ENCODE measurements at places on chromosomes 11 and 22. TPM values are rescaled to one million over a fixed set of nuclear protein-coding genes. Genes with fewer than 3 reads are reported as not detected.

DNA sequence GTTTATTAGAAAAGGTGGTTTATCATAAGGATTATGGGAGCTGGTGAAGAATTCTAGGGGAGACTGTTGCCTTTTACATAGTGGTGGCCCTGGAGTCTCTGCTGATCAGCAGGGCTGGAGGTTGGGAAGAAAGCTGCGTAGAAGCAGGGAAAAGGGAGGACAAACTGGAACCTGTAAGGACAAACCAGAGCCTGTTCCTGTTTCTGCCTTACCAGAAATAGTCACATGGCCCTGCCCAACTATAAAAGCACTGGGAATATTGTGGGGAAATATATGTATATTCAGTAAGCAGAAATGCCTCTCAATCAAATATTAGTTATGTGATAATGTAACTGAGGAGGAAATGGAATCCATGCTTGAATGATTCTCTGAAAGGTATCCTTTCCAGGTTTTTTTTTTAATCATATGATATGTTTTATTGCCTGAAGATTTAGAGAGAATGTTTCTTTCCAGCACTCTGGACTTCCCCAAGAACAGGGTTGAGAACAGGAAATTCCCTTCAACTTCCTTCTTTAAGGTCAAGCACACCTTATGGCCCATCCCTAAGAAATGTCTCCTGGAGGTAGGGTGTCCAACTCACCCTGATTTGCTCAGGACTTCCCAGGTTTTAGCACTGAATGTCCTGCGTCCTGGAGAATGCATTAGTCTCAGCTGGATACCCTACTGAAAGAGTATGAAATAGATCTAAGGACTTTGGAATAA is 33.9 kb upstream of the SCUBE2 start:
- no peak overlapping the region for H3K27ac ChIP-seq
- no peak overlapping the region for H3K4me3 ChIP-seq
- no peaks in the 10 kb centered on the region for H3K36me3 ChIP-seq
- no peaks in the 10 kb centered on the region for H3K27me3 ChIP-seq
- DNase-seq: no peak

GRCh38 chr11:44726283-44727113 is at the start of gene TSPAN18:
TSS of gene TSPAN18 (plus strand) at chr11:44726962. CDS start at chr11:44906417, 179,455 bp downstream.
- no peaks in the 10 kb centered on the region for H3K4me1 ChIP-seq
- H3K27me3 ChIP-seq: peaks cover 43% of the 10 kb centered on the region
- peak within 1 kb of the TSS; percentile 66 for H3K4me3 ChIP-seq
- peak; percentile 32 for DNase-seq
- no peak within 1 kb of the TSS for H3K27ac ChIP-seq

OR8D4 gene
- total RNA-seq: not detected

POU2AF1 gene
- total RNA-seq: 0.11 TPM

GRCh38 chr11:36361901-36362391 is 65.9 kb downstream of the PRR5L start:
- H3K27ac ChIP-seq: peak overlapping the region; percentile 75
- H3K36me3 ChIP-seq: no peaks in the 10 kb centered on the region
- H3K27me3 ChIP-seq: no peaks in the 10 kb centered on the region

NXPE4 gene
- not detected for total RNA-seq

ACTN3 gene
- not detected for total RNA-seq

DNA sequence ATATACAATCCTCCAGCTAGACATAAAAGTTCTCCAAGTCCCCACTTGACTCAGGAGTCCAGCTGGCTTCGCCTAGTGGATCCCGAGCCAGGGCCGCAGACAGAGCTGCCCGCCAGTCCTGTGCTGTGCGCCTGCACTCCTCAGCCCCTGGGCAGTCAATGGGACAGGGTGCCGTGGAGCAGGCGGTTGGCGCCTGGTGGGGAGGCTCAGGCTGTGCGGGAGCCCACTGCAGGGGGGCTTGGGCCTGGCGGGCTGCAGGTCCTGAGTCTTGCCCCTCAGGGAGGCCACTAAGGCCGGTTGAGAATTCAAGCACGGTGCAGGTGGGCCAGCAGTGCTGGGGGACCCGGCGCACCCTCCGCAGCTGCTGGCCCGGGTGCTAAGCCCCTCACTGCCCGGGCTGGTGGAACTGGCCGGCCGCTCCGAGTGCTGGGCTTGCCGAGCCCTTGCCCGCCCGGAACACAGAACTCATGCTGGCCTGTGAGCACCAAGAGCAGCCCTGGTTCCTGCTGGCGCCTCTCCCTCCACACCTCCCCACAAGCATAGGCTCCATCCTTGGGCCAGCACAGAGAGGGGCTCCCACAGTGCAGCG is 884.8 kb upstream of the LRRC4C start:
- H3K36me3 ChIP-seq: no peaks in the 10 kb centered on the region
- no peak for DNase-seq
- H3K27me3 ChIP-seq: no peaks in the 10 kb centered on the region
- H3K4me3 ChIP-seq: no peak overlapping the region
- H3K27ac ChIP-seq: no peak overlapping the region
- H3K4me1 ChIP-seq: no peaks in the 10 kb centered on the region

OR10D3 gene
- total RNA-seq: not detected

DNA sequence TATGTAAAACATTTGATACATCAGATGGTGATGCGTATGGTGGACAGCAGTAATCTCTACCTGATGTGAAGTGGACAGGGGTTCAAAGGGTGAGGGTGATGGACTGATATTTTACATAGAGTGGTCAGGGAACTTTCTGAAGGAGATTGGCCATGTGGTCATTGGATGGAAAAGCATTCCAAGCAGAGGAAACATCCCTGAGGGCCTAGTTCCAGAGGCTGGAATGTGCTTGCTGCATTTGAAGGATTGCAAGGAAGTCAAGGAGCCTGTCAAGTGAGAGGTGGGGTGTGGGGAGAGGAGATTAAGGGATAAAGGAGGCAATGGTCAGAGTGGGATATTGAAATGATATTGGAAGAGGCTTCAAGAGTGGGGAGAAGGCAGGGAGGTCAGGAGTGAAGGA is 151.9 kb upstream of the NTM start:
- H3K4me3 ChIP-seq: no peak overlapping the region
- no peaks in the 10 kb centered on the region for H3K4me1 ChIP-seq
- peaks cover 30% of the 10 kb centered on the region for H3K27me3 ChIP-seq
- no peak for DNase-seq
- no peaks in the 10 kb centered on the region for H3K36me3 ChIP-seq

- DNase-seq: peak; percentile 59
- H3K27me3 ChIP-seq: no peaks in the 10 kb centered on the region
- peaks cover 14% of the 10 kb centered on the region for H3K4me1 ChIP-seq
- H3K27ac ChIP-seq: peak overlapping the region; percentile 47
- H3K4me3 ChIP-seq: no peak overlapping the region
Observed at GRCh38 chr11:121741761-121742361, 289.1 kb upstream of the SORL1-AS1 start.

GRK3 gene
- total RNA-seq: 0.11 TPM

DNA sequence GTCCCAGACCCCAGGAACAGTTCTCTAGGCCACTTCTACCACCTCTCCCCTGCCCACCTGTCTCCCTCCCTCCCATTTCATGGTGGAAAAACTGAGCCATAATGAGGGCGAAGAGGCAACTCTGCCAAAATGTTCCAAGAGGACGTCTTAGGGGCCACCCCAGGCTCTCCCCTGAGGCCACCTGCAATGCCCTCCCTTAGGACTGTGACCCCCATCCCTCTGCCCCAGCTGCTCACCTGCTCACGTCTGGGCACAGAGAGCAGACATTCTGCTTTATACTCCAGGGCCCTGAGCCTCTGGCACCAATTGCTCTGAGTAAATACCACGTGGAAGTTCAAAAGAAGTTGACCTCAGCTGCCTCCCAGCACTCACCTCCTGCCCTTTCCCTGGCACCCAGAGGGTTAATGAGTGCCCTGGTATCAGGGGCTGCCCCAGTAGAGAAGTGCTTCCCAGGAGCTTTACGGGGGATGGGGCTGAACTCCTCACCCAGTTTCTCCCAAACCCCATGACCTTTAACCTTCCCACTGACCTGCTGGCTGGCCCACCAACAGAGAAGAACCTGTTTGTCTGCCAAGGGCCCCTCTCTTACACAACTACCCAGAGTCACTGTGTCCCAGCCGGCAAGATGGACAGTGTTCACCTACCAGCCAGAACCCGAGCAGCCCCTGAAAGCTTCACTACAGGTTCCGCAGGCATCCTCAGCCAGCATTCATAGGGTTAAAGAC is 627 bp upstream of the APOA5 start:
- no peaks in the 10 kb centered on the region for H3K27me3 ChIP-seq
- peaks cover 33% of the 10 kb centered on the region for H3K4me1 ChIP-seq
- H3K27ac ChIP-seq: 0 out of 2 replicates have a peak overlapping the region, but pooled peaks have one; percentile 26
- no peak for DNase-seq
- no peak overlapping the region for H3K4me3 ChIP-seq

MMP27 gene
- not detected for total RNA-seq

CCDC81 gene
- under 0.01 TPM for total RNA-seq

APLNR gene
- not detected for total RNA-seq

GSTT2B gene
- 5.3 TPM for total RNA-seq

GRCh38 chr22:42719133-42719532 is 1.5 kb downstream of the A4GALT start:
- no peaks in the 10 kb centered on the region for H3K27me3 ChIP-seq
- H3K36me3 ChIP-seq: no peaks in the 10 kb centered on the region
- no peak overlapping the region for H3K27ac ChIP-seq
- DNase-seq: peak; percentile 52
- peaks cover 15% of the 10 kb centered on the region for H3K4me1 ChIP-seq

DNA sequence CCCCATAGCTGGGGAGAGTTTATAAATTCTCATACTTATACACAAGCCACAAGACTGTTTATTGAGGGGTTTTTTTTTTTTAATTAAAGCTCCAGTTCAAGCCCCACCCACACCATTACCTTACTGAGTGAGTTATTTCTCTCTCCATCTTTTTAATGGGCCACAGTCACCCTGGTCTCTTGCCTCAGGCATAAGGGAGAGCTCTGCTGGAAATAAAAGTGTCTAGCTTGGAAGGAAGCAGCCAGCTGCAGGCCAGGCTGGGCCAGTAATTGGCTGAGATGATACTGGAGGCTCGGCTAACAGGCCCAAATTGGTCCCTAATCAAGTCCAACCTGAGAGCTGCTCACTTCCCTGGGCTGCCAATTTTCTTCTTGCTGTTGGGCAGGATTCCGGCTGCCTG is 174.1 kb downstream of the INSC start:
- H3K27ac ChIP-seq: no peak overlapping the region
- H3K27me3 ChIP-seq: peaks cover 6% of the 10 kb centered on the region
- H3K4me1 ChIP-seq: no peaks in the 10 kb centered on the region
- no peak for DNase-seq
- no peaks in the 10 kb centered on the region for H3K36me3 ChIP-seq
- no peak overlapping the region for H3K4me3 ChIP-seq

CATSPER1 gene
- not detected for total RNA-seq

DNA sequence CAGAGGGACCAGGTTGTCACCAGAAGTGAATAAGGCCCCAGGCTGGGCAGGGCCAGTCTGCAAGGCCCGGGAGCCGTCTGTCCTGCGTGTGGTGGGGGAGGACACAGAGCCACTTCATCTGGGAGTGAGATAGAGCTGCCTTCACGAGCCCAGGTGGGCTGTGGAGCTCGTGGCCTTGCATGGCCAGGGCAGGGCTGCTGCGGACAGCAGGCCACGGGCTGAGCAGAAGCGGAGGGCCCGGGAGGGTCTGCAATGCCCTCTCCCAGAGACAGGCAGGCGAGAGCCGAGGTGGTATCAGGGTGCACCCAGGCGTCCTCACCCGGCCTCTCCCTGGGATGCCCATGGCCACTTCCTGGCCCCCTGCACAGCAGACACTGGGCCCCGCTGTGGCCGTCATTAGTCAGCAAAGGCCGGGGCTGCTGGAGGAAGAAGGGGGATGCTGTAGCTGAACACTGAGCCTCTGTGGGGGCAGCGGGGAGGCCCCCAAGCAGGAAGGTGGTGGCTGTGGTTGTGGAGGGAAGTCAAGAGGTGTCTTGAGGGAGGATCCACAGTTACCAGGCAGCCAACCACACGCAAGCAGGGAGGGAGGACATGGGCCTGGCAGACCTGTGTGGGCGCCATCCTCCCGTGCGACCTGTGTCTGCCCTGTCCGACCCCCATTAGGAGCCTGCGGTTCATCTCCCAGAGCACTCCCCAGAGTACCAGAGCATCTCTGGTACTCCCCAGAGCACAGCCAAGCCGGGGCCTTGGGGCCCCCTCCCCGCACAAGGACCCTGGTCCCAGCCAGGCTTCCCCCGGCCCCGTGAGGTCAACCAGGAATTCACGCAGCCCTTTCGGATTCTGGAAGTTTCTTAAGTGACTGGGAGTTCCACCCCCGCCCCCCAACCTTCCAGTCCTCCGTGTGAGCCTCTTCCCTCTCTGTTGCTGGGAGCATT is 1109.5 kb downstream of the BRD1 start:
- H3K4me3 ChIP-seq: no peak overlapping the region
- DNase-seq: no peak
- H3K27me3 ChIP-seq: no peaks in the 10 kb centered on the region
- no peaks in the 10 kb centered on the region for H3K4me1 ChIP-seq
- H3K36me3 ChIP-seq: no peaks in the 10 kb centered on the region
- no peak overlapping the region for H3K27ac ChIP-seq

C11orf87 gene
- 0.76 TPM for total RNA-seq

DNA sequence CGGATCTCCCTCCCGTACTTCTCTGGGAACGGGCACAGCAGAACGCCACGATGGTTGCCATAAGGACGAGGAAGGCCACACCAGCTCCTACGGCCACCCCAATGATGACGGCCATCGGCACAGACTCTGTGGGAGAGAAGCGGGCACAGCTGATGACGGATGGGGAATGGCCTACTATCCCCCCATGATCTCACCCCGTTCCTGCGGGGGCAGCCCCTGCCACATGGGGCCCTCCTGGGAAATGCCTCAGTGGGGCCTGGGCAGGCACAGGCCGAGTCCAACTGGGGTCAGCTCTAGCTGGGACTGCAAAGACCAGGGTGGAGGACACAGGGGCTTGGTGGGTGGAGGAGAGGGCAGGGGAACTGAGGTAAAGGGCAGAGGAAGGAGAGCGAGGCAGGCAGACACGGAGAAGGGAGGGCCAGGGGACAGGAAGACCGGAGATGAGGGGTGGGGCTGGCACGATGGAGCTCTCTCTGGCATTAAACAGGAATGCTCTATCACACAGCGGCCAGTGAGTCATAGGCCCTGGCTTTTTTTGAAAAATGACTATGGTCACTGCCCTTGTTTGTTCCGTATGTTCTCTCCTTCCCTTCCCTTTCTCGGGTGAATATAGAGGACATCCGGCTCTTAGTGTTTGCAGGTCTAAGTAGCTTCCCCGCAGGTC is 76.0 kb downstream of the ST3GAL4 start:
- peak; percentile 93 for DNase-seq
- H3K36me3 ChIP-seq: no peaks in the 10 kb centered on the region
- H3K4me1 ChIP-seq: peaks cover 22% of the 10 kb centered on the region
- peak overlapping the region; percentile 77 for H3K27ac ChIP-seq
- no peaks in the 10 kb centered on the region for H3K27me3 ChIP-seq

OPCML gene
- 1.6 TPM for total RNA-seq

DNA sequence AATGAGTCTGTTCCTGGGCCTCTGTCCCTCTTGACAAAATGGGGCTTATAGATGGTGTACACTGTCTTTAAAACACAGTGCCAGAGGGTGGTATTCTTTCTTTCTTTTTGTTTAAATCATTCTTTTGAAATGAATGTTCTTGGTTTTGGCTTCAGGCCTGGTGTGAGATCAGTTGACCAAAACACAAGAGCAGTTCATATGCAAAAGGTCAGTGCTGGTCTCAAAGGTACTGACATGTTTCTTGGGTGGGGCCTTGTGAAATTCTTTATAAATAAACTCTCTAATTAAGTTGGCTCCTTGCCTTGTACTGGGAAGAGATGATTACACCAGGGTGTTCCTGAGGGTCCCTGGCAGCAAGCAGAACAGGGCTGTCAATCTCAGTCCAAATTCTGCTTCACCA is 110.0 kb downstream of the FBXO7 start:
- peak overlapping the region; percentile 67 for H3K27ac ChIP-seq
- H3K4me3 ChIP-seq: no peak overlapping the region
- H3K4me1 ChIP-seq: peaks cover 20% of the 10 kb centered on the region
- peak; percentile 62 for DNase-seq
- H3K36me3 ChIP-seq: no peaks in the 10 kb centered on the region

- H3K27me3 ChIP-seq: no peaks in the 10 kb centered on the region
- DNase-seq: peak; percentile 97
- H3K4me3 ChIP-seq: peak overlapping the region; percentile 57
- no peaks in the 10 kb centered on the region for H3K36me3 ChIP-seq
Observed at GRCh38 chr22:42933485-42934091, 76.5 kb upstream of the ARFGAP3 start.

FAM180B gene
- not detected for total RNA-seq
